H1 (cell line): ENCODE measurements at places on chromosomes 12 and 14. TPM values are rescaled to one million over a fixed set of nuclear protein-coding genes. Genes with fewer than 3 reads are reported as not detected.

The RNU4-1 gene
- polyA plus RNA-seq: under 0.01 TPM in 2 replicates

The TEX22 gene
- 0.24 and 0.67 TPM in 2 replicates for polyA plus RNA-seq

The SPPL3 gene
- polyA plus RNA-seq: 27.3 and 30.1 TPM in 2 replicates

The HIP1R gene
- 11.2 and 16.1 TPM in 2 replicates for polyA plus RNA-seq

The PMCH gene
- polyA plus RNA-seq: not detected in 2 replicates

The B4GALNT3 gene
- 12.5 and 14.9 TPM in 2 replicates for polyA plus RNA-seq

The PCK2 gene
- 115 and 221 TPM in 2 replicates for polyA plus RNA-seq

The TMPO gene
- polyA plus RNA-seq: 30.9 and 43.9 TPM in 2 replicates

The SRRM4 gene
- 0.35 and 0.53 TPM in 2 replicates for polyA plus RNA-seq

The TBX5 gene
- 0.05 TPM in 1 of 2 replicates, not detected in the other for polyA plus RNA-seq

The KRT75 gene
- not detected in 2 replicates for polyA plus RNA-seq

The GPR162 gene
- 7.3 and 9.5 TPM in 2 replicates for polyA plus RNA-seq

The POTEM gene
- polyA plus RNA-seq: not detected in 2 replicates

The RIMBP2 gene
- 0.18 and 0.52 TPM in 2 replicates for polyA plus RNA-seq

The CARMIL3 gene
- polyA plus RNA-seq: 6.0 and 7.8 TPM in 2 replicates

The ARHGEF40 gene
- polyA plus RNA-seq: 99.6 and 101 TPM in 2 replicates

The RAB5B gene
- 47.2 and 62.4 TPM in 2 replicates for polyA plus RNA-seq

The PTPRQ gene
- polyA plus RNA-seq: not detected in 2 replicates
